ENCODE measurements at places on chromosomes 7 and 10.
A peak's percentile ranks its signal among the peaks of the same experiment; 100 is the strongest.

GRCh38 chr7:39527296-39527695 is 38.9 kb upstream of the YAE1 start:
- DNase-seq: no peak

GRCh38 chr10:77837248-77837924 is 89.2 kb downstream of the DLG5 start:
- DNase-seq: peak; percentile 75

DNA sequence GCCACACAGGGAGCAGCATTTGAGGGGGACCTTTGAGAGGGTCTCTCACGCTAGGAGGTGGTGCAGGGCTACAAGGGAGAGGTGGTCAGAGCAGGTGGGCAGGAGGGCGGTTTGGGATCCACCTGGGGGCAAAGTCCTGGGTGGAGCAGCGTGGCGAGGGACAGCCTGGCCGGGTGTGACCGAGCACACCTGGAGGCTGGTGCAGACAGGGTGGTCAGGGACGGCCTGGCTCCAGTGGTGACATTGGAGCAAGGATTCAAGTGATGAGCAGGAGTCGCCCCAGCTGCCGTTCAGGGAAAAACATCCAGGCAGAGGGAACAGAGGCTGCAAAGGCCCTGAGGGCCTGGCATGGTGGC is 36.0 kb downstream of the CLIP2 start:
- DNase-seq: no peak

DNA sequence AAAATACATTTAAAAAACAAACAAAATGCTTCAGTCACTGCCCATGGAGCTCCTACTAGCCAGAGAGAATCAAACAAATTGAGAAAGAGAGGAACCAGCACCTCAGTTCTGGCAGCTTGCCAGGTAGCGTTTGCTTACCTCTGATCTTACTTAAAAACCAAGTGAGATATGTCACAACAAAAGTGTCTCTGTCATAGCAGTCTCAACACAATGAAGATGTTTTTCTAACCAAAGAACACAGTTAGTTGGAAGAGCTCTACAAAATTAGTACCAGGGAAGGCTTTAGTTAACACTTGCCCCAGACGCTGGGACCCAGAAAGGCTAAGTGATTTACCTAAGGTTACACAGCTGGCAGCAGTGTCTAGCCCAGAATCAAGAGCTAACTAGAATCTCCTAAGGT is 3.4 kb downstream of the DOCK4 start:
- peak; percentile 21 for DNase-seq

- DNase-seq: no peak
Observed at GRCh38 chr7:51108134-51108533, 208.5 kb downstream of the COBL start.

DNA sequence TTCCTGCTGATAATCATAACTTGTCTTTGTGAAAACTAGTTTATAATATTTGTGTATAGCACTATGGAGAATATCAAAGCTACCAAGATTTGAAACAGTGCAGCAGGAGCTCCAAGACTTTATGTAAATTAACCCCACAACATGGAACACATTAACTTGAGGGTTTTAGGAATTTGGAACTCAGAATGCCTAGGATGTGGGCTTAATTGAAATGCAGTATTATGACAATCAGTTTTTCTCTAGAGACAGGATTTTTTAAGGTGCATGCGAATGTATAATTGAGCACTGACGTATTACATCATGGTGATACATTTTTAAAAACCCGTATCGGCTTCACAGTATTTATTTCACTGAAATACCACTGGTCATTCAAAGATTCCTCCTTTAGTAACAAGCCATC is 313.1 kb upstream of the DGKB start:
- no peak for DNase-seq

GRCh38 chr10:13717936-13718772 is 131.4 kb downstream of the PRPF18 start:
- DNase-seq: peak; percentile 24

DNA sequence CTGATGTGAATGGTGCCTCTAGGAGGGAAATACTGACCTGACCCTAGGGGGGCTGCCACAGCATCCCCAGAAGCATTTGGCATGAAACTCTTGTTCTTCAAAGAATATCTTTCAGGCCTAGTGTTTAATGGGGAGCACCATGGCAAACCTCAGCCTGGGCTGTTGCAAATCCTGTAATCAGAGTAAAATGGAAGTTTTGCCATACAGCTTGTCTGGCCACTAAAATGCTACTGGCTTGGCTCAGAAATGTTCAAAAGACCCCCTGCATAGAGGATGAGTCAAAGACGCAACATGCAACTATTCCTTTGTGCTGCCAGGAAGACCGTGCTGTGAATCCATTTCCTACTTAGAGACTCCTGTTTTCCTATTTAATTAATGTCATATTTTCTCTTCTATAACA is 26.7 kb downstream of the HECW1 start:
- DNase-seq: no peak

GRCh38 chr10:23325132-23325531 is 19.5 kb downstream of the C10orf67 start:
- peak; percentile 14 for DNase-seq

DNA sequence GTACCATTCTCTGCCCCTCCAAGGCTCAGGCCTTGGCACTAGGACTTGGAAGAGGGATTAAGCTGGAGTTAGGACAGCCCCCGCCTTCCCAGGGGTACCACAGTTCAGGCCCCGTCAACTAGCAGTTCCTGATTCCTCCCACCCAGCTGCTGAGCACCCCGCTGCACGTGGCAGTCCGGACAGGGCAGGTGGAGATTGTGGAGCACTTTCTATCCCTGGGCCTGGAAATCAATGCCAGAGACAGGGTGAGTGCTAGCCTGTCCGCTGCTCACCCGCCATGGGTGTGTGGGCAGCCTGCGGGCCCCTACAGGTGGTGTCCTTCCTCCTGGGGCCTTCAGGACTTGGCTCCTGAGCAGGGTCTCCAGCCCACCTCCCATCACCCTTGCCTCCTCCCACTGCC is 2.0 kb upstream of the HOGA1 start:
- no peak for DNase-seq

DNA sequence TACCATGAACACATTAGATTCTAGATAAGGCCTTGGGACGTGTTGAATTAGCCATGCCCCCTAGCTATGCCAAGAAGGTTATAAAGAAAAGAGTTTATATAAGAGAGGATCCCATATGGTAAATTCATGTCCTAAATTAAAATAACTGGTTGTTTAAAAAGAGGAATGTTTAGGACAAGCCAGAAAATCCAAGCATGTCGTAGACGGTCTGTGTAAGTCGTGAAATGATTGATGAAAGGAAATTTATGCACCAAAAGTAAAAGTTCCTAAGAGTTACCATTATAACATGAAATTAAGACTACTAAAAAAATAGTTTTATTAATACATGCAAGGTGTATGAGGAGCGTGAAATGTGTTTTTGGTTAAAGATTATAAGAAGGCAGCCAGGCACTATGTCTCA is 624.9 kb downstream of the ARL4A start:
- DNase-seq: no peak

DNA sequence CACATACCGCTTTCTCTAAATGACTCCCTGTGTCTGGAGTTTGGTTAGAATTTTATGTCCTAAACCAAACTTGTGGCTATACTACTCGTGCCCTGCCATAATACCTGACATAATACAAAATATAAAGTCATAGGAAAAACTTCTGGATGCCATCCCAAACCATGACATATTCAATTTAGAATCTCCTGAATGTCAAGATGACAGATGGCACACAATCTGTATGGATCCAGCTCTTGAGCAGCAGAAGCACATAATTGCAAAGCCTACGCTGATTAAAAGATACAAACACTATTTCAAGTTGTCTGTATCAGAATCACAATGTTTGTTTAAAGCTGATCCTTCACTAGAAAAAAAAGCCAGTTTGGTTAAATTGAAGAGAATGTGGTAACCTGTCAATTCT is 22.4 kb upstream of the CDC14C start:
- no peak for DNase-seq

- DNase-seq: no peak
Observed at GRCh38 chr7:90597563-90598253, 1.6 kb downstream of the CDK14 start.
